ENCODE measurements at places on chromosomes 13 and 19. TPM values are rescaled to one million over a fixed set of nuclear protein-coding genes. Genes with fewer than 3 reads are reported as not detected.

DNA sequence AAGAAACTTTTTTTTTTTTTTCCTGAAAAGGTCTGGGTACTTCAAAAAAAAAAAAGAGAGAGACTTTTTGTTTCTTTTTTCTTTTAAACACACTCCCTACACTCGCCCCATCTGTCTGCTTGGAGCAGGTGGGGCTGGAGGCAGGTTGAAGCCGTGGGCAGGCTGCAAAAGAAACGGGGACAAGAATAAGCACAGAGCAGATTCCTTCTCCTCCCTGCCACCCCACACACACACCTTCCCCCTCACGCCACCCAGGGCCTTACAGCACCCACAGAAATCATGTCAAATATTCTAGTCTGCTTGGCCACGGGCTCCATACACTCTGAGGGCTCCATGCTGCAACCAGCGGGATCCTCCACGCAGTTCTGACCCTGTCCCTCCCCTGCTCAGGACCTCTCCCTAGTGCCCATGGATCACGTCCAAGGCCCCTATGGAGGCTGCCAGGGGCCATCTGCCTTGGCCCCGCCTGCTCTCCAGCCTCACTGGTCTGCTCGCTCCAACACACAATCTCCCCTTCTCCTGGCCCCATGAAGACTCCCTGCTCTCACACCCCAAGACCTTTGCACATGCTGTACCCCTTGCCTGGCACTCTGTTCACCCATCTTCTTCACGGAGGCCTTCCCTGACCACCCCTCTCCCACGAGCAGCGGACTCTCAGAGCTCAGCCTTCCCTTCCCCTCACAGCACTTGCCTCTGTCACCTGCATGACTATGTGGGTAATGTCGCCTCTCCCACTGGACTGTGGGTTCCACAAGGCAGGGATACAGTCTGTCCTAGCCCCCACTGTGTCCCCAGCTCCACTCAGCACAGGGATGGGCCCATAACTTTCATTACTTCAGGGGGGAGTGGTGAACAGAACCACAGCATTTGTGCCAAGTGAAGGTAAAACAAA is 11.4 kb downstream of the AKT2 start:
- no peak for DNase-seq

DNA sequence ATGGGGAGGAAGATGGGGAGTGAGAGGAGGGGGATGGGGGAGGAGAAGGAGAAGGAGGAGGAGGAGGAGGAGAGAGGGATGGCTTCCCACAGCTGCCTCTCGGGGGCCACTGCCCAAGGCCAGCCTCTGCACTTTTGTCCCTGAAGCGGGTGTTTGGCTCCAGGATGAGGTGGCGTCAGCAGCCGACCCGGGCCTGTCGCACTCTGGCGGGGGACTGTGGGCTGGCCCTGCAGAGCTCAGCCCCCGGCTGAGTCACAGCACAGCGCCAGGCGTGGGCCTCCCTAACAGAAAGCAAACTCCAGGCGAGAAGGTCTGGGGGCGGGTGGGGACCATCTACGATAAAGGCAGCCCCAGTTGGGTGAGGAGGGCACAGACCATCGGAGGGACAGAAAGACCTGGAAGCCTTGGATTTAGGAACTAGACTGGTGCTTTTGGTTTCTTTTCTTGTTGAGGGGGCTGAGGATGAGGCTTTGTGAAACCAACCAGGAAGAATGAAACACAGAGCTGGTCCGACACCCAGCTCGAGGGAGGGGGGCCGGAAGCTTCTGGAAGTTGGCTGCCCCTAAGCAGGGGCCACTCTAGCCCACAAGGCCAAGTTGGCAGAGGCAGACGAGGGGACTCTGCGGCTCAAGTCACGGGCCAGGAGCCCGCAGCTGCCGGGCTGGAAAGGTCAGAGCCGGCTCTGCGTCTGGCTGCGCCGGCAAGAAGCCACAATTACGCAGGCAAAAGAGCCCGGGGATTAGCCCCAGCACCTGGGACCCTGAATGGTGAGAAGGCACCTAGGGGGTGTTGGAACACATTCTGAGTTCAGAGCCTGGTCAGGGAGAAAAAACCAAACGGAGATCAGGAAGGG is 18.2 kb downstream of the LSM4 start:
- no peak for DNase-seq

PET100 gene
- total RNA-seq: 20.4 TPM

GRCh38 chr19:10687518-10688288 is 13.5 kb upstream of the QTRT1 start:
- no peak for DNase-seq

DNA sequence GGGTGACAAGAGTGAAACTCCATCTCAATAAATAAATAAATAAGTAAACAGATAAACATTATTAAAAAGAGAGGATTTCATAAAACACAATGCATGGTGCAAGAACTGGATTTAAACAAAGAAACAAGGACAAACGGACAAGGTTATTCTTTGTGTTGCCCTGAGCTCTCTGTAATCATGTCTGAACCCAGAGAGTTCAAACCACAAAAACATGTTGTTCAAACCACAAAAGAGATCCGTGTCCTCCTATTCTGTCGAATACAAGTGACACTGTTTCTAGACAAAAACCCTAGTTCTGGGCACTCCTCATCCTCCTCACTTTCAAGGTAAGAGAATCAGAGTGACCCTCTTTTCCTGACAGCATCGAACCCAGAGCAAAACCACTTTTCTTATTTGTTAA is 4.6 kb upstream of the TPRX2 start:
- DNase-seq: no peak

GRCh38 chr13:68550330-68550729 is 1320.2 kb upstream of the PCDH9 start:
- DNase-seq: no peak

All from NCI-H460 (cell line).